ENCODE measurements at places on chromosomes 2 and 18.
A peak's percentile ranks its signal among the peaks of the same experiment; 100 is the strongest.

- DNase-seq: no peak
Measured at GRCh38 chr2:69717861-69718273, 24.1 kb upstream of the ANXA4 start.

- DNase-seq: peak; percentile 11
Measured at GRCh38 chr18:76490670-76491472, 4.2 kb downstream of the ZNF516 start.

DNA sequence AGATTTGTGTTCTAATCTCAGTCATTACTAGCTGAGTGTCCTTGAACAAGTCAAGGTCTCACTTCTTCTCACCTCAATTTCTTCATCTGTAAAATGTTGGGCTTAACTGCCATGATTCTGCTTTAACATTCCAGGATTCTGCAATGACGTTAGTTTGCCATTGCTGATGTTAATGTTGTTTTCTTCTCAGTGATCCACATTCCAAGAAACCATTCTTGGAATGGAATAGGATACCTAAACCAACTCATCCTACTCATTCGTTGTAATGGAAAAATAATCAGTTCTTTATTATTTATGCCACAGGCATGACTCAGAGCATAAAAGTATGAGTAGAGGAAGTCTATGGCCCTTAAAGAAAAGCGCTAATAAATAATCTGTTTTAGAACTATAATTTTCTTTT, 140.2 kb upstream of the ETAA1 start:
- DNase-seq: no peak

GRCh38 chr2:132489150-132489549, 72.5 kb downstream of the GPR39 start:
- no peak for DNase-seq

DNA sequence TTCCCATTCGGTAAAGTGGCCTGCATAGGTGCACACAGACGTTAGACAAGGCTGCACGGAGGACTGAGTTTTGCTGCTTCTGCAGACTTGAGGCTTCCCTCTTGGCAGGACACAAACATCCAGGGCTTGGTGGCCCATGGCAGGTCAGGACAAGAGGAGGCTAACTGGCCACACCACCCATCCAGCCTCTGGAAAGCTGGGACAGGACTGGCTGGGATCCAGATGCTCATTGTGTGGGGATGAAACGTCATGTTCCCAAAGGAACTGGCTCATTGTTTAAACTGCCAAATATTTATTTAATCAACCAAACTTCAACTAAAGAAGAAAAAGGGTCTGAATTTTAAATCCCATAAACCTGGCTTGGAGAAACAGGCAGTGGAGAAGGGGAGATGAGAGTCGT, 239.1 kb upstream of the EPAS1 start:
- no peak for DNase-seq

DNA sequence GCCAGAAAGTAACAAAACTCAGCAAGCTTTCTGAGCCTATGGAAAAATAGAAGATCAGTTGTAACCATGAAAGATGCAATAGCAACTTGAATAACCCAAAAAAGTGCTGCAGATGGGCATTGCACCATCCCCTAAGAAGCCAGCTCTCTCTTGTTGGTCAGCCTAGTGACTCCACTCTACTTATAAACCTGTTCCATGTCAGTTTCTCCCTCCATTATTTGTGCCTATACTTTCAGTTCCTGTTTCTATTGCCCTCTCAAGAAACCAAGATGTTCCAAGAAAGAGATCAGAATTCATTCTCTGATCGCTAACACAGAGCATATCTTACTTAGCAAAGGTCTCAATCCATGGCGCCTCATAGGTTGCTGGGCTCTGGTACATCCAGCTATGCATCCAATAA, 170.3 kb upstream of the MAP2 start:
- DNase-seq: no peak

DNA sequence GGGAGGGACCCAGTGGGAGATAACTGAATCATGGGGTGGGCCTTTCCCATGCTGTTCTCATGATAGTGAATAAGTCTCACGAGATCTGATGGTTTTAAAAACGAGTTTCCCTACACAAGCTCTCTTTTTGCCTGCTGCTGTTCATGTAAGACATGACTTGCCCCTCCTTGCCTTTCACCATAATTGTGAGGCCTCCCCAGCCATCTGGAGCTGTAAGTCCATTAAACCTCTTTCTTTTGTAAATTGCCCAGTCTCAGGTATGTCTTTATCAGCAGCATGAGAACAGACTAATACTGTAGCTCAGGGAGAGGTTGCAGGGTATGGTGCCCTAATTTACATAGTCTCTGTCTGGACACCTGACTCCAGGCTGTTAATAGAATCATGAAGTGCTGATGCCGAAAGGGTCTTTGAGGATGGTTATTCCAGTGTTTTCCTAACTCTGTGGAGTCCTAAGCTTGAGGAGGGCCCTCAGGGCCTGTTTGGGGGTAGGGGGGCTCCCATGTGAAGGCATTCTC, 343.2 kb downstream of the ALK start:
- no peak for DNase-seq

GRCh38 chr2:215210082-215210481, 71.7 kb upstream of the ABCA12 start:
- DNase-seq: no peak

DNA sequence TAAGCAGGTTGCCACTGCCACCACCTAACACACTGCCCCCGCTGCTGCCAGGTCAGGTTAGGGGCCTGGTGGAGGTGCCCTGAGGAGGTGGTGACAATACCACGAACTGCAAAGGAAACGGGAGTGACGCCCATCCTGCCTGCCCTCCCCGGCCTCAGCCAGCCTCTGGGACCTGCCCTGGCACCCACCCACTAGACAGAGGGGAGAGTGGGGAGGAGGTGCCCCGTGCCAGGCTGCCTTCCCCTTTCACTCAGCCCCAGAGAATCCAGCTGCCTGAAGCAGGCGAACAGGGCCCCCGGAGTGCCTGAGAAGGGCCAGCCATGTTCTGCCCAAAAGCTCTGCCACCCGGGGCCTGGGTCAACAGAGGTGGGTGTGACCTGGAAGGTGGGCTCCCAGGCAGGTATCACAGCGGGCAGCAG, 44.5 kb upstream of the FOSL2 start:
- DNase-seq: no peak

- DNase-seq: no peak
Measured at GRCh38 chr2:221529177-221529942, 42.7 kb downstream of the EPHA4 start.

GRCh38 chr2:174888146-174888545, 117.0 kb downstream of the CHN1 start:
- no peak for DNase-seq

- DNase-seq: no peak
Measured at GRCh38 chr2:35503311-35503710, 852.3 kb upstream of the CRIM1 start.

DNA sequence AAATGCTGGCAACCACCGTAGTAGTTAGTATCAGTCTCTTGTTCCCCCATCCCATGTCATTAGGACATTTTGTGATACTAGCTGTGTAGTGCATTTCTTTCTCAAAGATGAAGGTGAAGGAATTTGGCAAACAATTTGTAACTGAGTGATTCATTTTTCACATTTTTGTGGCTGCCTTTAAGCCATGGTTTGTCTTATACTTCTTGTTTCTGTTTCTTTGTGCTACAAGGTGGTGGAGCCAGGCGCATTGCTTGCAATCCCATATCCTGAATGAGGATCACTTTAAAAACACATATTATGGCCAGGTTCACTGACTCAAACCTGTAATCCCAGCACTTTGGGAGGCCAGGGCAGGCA, 40.6 kb downstream of the GPD2 start:
- DNase-seq: no peak

DNA sequence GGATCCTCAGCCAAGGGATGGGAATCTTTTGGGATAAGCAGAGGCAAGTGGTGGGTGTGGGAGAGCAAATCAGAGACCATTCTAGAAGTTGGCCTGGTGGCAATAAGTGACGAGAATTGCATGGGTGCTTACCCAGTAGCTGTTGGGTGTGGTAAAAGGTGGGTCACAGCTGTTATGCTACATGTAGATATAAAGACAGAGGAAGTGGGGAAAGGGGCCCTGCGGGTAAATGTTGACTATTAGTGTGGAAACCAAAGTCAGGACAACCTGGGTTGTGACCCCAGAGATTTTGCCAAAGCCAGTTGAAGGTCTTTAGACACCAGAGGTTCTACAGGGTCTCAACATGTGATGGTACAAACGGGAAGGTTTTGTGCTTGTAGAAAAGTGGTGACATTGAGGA, 443.6 kb upstream of the HNRNPA3 start:
- DNase-seq: no peak

GRCh38 chr18:44871771-44872170, 191.1 kb downstream of the SETBP1 start:
- DNase-seq: no peak

DNA sequence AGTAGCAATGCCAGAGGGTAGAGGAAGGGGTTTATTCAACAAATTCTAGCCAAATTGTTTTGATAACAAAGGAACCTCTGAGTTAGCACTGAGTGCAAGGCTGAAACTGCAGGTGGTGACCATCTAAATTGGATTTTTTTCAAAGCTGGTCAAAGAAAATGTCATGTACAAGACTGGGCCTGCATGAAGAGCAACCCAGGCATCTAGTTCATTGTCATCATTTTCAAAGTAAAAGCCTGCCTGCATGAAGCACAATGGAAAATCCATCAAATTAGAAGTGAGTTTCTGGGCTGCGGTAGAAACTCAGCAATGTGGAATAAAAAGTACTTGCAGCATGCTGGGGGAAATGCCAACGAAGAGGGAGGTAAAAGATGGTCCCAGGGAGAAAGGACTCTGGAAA, 80.8 kb upstream of the PPP1CB start:
- DNase-seq: no peak

- DNase-seq: no peak
Measured at GRCh38 chr18:38602341-38602740, 1036.7 kb upstream of the CELF4 start.

DNA sequence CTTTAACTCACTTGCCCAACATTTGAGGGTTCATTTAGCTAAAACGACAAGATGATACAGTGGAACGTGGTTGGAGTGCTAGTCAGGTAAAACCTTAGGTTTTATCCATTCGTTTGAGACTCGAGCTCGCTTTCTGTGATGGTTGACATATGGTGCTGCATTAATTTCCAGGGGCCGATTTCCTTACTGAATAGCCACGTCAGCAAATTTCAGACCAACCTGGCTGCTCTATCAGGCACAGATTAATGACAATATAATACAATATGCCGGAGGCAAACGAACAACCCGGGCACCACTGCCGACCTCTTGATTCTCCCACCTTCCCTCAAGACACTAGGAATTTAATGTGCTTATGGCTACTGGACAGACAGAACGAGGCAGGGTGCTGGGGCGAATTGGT, 42.0 kb downstream of the NABP1 start:
- no peak for DNase-seq

- DNase-seq: no peak
Measured at GRCh38 chr2:189927823-189928222, 134.7 kb downstream of the MSTN start.

- no peak for DNase-seq
Measured at GRCh38 chr2:44954889-44955592, 13.5 kb downstream of the SIX3 start.

DNA sequence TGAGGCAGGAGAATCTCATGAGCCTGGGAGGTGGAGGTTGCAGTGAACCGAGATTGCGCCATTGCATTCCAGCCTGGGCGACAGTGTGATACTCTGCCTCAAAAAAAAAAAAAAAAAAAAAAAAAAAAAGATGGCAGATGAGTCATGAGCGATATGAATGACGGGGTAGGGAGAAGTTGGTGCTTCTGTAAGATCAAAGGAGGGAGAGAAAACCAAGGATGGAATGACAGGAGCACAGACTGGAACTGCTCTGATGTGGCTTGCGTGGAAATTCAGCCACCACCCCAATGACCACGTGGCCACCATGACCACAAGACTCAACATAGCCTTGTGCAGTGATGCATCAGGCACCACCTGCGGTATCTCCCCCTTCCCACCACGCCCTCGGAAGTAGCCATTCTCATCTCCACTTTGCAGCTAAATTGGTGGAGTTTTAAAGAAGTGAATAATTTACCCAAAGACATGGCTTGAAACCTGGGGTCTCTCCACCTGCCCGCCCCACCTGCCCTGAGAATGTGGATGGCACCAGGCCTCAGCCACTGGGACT, 96.0 kb downstream of the ACKR3 start:
- DNase-seq: no peak

DNA sequence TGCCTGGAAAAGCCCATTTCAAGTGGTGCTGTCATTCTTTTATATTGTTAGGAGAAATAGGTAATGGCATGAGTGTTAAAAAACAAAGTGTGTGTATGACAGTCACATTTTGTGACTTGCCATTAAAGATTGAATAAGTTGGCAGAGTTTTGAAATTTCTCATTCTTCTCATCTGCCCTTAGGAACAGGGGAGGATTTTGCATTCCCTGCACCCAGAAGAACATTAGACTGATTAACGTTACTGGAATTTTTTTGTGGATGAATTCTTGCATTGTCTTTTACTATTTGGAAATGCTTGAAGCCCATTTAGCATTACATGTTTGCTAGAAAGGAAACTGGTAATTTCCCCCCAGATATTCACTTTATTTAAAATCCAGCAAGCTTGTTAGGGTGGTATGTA, 162.2 kb downstream of the BABAM2 start:
- no peak for DNase-seq

GRCh38 chr18:10514082-10514481, 11.7 kb upstream of the NAPG start:
- no peak for DNase-seq

GRCh38 chr18:9653390-9653789, 39.0 kb upstream of the PPP4R1 start:
- DNase-seq: peak; percentile 57

- DNase-seq: no peak
Measured at GRCh38 chr2:143192716-143193115, 63.5 kb downstream of the ARHGAP15 start.

- DNase-seq: no peak
Measured at GRCh38 chr18:10473132-10473531, 18.7 kb downstream of the APCDD1 start.

- no peak for DNase-seq
Measured at GRCh38 chr2:181318504-181319280, 138.5 kb upstream of the ITGA4 start.

- DNase-seq: no peak
Measured at GRCh38 chr2:192197357-192197756, 2.6 kb upstream of the TMEFF2 start.

- DNase-seq: no peak
Measured at GRCh38 chr18:3345452-3345851, 83.5 kb downstream of the MYL12B start.

- no peak for DNase-seq
Measured at GRCh38 chr18:46222710-46223360, 118.7 kb downstream of the HAUS1 start.

DNA sequence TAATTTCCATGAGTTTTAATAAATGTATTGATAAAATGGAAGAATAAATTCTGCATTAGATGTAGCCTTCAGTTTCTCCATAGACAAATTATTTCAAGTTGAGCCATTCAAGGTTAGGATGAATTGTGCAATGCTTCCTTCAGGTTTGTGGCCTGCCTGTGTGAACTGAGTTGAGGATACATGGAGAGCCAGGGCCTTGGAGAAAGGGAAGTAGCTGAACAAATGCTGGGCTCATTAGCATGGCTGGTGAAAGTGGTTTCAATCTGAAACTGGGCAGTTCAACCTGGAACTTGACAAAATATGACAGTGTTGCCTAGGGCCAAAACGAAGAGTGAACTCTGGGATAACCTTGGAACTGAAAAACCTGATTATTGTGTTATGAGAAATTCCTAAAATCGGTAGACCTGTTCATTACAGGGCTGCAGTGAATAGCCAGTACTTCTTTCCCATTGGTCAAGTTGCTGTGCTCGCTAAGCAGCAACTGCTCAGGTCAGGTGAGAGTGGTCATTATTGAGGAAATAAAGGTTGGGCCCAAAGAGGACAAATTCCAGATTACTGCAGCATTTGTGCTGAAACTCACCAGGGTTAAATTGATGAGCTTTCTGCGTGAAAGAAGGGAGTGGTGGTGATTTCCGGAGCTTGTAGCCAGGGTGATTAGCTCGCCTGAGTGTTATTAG, 12.7 kb downstream of the INPP1 start:
- peak; percentile 27 for DNase-seq

All from NCI-H774 (cell line).